ENCODE measurements at places on chromosomes 1 and 21.

GRCh38 chr1:68585351-68585750 is 88.5 kb upstream of the DEPDC1 start:
- no peak for ATAC-seq

DNA sequence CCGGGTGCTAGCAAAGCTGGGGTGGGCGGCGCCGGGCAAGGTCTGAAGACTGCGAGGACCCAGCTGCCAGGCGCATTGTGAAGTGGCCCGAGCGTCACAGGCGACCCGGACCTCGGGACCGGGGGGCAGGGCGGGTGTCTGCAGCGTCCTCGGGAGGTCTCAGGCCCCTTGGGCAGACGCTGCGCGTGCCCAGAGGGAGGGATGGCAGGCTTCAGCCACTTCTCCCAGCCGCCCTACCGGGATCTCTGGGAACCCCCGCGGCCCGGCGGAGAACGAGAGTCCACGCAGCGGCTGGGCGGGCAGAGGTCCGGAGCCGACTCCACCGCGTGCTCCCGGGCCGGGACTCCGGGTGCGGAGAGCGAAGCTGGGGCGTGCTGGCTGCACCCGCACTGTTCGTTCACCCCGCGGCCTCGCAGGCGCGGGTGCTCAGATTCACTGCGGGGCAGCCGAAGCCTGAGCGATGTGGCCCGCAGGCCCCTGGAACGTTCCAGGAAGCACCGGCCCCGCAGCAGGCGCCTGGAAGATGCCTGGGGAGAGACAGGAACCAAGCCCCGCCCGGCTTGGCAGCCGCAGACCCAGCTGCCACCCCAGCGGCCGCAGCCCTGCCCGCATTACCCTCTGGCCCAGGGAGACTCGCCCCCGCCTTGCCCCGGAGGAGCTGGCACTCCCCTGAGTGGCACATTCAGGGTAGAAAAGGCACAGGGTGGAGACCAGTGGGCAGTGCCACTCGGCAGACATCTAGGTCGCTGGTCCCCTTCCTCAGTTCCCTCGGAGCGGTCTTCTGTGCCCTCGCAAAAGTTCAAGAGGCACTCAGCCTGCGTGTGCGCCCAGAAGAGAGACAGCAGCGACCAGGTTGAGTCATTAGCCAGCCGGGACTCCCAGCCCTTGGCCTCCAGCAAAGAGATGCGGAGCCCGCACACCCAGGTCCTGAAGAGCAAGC is at the start of gene CCDC185:
Gene CCDC185 (plus strand): TSS at position 141 of the 940 bp plus-strand sequence. CDS start 61 bp downstream, at position 202.
- peak; percentile 24 for ATAC-seq

GRCh38 chr21:35982717-35983116 is 77.6 kb downstream of the SETD4 start:
- no peak for ATAC-seq

DNA sequence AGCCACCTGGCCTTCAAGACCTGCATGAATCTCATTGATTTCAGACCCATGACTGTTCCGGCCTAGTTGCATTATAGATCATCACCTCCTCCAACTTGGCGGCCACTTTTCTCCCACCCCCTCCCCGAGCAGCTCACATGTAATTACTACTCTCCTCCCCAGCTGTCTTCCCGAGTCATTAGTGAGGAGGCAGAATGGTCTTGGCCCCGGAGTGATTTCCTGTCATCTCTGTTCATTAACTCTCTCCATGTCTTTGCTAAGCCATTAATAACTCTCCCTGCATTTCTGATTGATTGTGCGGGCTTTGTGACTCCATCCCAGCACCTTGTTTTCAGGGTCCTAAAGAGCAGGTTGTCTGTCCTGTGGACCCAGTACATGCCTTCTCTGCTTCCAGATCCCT is 75.6 kb upstream of the CNTN2 start:
- ATAC-seq, result no peak

DNA sequence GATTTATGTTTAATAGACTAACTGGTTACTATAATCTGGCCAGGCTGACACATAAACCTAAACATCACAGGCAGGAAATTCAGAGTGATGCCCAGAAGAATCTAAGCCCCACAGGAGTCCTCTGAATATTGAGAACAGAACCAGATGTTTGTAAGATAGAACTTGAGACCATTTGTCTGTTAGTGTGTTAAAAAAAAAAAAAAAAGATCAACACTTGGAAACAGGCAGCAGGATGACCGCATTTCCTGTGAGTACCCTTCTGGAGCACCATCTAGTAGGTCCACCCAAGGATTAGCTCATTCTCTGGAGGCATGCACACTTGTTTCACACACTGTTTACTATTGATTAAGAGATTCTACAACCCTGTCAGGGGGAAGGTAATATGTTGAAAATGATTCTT is 111.4 kb upstream of the VANGL1 start:
- ATAC-seq, result no peak

GRCh38 chr1:71053146-71053545 is 5.5 kb upstream of the PTGER3 start:
- no peak for ATAC-seq

DNA sequence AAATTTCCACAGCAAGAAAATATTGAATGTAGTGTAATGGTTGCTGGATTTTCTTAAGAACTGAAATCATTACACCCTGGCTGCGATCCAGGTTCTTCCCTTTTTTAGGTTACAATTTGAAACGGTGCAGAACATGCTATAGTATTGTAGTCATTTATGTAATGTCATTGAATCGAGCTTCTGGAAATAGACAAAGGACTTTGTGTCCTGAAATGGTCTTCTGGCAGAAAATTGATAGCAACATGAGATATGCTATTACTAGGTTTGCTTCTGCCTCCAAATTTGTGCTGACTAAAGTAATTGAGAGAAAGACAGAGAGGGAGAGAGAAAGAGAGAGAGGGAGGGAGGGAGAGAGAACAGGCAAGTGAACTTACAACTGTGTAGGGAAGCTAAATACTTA is 146.2 kb upstream of the NFIA start:
- no peak for ATAC-seq

GRCh38 chr1:225468270-225469020 is 40.6 kb upstream of the LBR start:
- peak; percentile 44 for ATAC-seq

- no peak for ATAC-seq
These were observed 142.0 kb downstream of the CLIC6 start for GRCh38 chr21:34810786-34811185.

DNA sequence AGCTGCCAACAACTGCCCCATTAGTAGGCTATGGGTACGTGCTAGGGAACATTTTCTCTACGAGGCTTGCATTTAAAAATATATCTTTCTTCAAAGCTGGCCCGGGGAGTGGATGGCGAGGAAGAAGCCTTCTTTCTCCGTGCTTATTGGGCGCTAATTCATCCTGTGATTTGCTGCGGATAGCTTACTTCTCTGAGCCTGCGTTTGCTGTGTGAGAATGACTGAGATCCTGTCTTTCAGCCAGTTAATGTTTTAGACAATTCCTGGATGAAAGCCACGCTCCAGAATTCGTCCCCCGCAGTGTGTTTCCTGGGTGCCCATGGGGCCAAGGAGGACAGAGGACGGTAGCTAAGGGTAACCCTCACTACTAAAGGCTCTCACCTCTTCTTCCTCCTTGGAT is 57.8 kb upstream of the TARBP1 start:
- no peak for ATAC-seq

DNA sequence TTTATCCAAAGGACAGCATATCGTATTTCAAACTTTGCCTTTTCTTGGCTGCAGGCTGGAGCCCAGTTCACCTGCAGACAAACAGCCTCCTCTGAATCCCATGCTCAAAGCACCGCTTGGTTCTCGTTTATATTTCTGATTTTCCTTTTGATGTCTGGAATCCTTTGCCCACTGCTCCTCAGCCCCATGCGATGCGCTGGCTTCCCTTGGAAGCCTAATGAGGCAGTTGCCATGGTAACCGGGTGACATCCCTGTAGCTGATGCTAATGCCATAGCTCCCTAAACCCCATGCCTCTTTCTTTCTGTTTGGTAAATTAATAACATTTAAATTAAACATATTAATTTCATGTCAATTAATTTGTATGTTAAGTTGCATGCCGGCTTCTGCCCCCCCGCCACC is 327.1 kb downstream of the PRDM2 start:
- no peak for ATAC-seq

DNA sequence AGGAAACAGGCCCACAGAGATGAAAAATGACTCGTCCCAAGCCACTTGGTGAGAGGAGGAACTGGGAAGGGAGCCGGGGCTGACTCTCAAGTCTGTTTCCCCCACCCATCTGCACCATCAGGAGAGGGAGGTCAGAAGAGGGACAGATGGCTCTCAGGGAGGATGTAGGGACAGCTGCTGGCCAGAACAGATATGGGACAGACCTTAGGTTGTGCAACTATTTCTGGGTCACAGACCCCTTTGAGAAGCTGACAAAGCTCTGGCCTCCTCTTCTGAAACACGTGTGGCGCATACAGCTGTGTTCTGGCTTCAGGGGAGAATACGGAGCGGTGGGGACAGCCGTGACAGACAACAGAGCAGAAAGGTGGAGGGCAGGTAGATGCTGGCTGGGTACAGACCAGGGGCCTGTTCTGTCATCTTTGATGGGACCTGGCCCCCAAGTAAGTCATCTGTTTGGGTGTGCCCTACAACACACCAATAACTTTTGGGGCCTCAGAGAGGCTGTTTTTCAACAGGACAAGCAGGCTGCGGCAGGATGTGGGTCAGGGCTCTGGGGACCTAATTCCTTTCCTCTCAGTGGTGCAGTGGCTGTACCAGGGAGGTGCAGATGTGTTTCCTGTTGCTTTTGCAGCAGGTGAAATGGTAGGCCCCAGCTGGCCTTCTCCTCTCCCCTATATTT is 7.3 kb downstream of the SH3BGRL3 start:
- ATAC-seq, result peak; percentile 52

DNA sequence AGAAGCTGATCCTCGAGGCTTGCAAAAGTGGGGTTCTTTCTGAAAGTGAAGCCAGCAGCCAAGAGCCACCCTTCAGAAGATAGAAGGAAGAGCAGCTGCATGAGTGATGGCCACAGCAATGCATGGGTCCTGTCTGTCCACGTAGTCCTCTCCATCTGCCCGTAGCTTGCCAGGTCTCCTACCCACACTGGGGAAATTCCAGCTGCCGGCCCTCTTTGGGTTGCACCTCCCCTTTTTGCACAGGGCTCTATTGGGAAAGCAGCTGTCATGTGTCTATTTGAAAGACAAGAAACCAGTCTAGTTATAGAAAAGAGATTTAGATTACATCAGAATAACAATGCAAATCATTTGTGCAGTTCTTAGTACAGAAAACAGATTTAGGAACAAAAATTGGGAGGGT is 204.4 kb downstream of the GIPC2 start:
- ATAC-seq, result no peak

DNA sequence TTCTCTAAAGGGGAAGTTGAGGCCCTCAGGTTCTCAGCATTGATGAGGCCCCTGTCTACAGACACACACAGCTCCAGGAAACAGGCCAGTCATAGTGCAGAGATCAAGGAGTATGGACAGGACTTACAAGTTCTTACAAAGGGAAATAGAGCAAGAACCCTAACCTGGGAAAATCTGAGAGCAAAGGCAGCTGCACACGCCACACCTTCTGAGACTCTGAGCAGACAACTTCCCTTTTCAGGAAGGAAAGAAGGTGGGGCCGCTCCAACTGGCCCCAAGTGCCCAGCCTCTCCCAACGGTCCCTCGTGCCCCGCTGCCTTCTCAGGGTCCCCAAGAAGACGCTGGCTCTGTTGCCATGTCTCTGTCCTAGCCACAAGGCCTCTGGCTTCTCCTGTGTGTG is 3.6 kb downstream of the NOC2L start:
- no peak for ATAC-seq

- no peak for ATAC-seq
These were observed 53.3 kb upstream of the SEC16B start for GRCh38 chr1:178023181-178023618.

DNA sequence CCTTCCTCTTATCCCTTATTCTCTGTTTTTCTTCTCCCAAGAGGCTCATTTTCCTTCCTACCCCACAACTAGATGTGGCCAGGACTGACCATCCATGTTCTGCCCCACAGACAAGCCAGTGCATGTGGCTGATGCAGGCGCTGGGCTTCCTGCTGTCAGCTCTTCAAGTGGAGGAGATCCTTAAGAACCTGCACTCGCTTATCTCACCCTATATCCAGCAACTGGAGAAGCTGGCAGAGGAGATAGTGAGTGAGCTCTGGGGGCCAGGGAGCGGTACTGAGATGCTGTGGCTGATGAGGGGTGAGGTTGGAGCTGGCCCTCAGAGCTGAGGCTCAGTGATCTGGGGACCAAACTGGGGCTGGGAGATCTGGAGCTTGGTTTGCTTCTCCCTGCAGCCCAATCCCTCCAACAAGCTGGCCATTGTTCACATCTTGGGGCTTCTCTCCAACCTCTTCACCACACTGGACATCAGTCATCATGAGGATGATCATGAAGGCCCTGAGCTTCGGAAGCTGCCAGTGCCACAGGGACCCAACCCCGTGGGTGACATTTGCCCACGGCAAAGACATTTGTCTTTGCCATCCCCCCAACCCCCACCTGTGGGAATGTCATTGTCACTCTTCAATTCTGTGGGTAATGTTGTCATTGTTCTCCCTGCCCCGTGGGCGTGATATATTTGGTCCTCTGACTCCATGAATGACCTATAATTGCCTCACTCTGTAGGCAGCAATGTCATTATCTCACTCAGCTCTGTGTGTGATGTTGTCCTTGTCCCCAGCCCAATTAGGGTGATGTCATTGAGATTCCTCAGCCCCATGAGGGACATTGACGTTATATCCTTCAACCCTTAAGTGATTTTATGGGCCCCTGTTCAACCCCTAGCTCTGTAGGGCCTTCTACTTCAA is 11.2 kb upstream of the DPH2 start:
- ATAC-seq, result no peak

DNA sequence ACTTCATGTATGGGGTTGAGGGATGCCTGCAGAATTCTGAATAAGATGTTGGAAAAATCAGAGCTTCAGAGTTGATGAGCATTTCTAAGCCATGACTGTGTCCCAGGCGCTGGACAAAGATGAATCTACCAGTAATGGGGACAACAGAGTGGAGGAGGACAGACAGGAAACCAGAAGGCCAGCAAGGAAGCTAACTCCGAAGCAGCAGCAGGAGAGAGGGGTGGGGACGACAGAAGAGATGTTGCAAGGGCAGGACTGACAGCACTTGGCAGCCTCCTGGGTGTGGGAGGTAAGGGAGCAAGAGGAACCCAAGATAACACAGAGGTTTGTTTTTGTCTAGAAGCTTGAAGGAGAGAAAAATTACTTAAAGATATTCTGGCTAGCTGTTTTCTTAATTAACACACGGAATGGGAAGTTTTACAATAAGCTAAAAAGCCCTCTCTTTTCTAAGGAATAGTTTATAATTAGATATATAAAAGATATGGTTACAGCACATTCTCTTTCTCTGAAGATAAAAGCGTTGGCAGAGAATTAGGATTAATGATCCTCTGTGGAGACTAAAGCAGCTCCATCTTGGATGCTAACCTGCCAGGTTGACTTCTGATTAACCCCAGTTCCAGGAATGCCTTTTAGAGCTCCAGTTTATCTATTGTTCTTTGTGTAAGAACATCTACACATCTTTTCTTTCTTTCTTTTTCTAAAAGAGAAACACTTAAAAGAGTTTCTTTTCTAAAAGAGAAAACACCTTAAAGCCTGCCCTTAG is 92.7 kb downstream of the TENT5C start:
- no peak for ATAC-seq

DNA sequence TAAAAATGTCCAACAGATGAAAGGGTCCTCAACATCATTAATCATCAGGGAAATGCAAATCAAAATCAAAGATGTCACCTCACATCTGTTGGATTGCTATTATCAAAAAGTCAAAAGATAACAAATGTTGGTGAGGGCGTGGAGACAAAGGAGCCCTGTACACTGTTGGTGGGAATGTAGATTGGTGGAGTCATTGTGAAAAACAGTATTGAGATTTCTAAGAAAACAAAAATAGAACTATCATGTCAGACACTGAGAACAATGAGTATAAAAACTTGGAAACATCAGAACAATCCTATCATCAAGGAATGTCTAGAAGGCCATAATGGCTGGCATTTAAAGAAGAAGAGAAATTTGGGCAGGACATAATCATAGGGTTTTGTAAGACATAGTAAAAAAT is 209.2 kb upstream of the PTGFR start:
- no peak for ATAC-seq

GRCh38 chr1:153567621-153568366 is 2.1 kb upstream of the S100A2 start:
- ATAC-seq, result peak; percentile 51
